Stimulated activated CD8-positive, alpha-beta memory T cell treated with anti-CD3 and anti-CD28 coated beads, Interleukin-4, amount 100 ng/mL, for 1 hour (primary cell): ENCODE measurements at places on chromosomes 11 and 22.

DNA sequence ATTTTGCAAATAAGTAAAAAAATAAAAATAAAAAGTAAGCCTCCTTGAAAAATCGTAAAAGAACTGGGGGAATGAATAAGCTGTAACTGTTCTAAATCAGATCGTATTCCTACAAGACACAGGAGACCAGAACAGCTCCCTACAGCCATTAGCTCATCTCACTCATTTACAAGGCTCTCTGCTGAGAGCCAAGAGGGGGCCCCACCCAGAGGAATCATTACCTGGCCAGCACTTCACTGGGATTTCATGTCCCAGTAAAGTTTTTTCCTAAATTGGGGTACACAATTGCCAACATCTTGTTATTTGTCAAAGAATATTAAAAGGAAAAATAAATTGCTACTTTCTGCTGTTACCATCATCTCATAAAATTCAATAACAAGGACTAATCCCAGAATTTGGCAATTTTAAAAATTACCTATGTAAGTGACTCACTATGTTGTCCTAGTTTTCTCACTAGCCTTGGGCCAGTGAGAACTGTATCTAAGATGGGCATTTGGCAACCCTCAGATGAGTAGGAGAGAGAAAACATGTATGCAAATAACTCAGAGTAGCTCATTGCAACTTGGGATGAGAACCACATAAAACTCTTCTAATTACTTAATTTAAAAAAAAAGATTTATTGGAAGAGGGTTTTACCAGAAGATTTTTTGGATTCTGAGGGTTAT, 18.4 kb upstream of the SMTN start:
- DNase-seq, result no peak

- no peak for DNase-seq
Observed at GRCh38 chr11:102314784-102315183, 2.5 kb upstream of the BIRC3 start.

DNA sequence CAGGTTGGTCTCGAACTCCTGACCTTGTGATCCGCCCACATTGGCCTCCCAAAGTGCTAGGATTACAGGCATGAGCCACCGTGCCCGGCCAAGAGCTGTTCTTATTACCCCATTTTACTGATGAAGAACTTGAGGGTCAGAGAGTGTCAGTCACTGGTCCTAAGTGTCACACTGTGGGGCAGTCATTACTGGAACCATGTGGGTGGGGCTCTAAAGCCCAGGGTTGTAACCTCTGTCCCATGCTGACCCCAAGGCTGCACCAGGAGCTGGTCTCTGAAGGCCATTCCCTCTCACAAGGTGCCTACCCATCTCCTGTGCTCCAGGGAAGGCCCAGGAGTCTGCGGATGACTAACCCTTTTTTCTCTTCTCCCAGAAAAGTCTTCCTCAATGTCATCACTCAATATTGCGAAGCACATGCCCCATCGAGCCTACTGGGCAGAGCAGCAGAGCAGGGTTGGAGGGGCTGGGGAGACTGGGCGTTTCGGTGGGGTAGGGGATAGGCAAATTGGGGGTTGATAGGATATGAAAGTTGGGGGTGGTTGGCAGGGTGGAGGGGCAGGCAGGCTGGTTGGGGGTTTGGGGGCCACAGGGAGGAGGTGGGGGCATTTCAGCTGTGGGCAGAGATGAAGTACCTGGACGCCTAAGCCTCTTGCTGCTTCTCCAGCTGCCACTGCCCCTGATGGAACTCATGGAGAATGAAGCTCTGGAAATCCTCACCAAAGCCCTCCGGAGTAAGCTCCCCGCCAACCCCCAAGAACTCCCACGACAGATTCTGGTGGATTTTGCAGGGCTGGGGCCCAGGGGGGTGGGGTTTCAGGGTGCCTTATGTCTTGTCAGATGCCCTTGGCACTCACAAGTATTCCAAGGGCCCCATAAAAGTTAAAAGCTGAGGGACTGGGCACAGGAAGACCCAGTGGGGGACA, 2.0 kb upstream of the ESRRA start:
- no peak for DNase-seq

- no peak for DNase-seq
Observed at GRCh38 chr11:123532131-123532530, 102.1 kb downstream of the GRAMD1B start.

DNA sequence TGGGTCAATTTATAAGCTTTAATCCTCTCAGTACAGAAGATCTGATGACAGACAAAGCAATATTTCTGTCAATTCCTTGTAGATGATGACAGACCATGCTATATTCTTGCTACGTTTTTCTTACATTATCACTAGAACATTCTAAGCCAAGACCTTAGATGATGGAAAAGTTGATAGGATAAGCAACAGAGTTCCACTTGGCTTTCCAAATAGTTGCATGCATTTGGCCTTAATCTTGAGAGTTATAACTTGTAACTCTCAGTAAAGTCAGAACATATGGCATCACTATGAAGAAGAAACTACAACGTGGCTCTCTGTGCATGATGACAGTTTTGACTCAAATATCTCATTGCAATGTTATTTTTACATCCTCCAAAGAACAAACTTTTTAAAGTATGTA, 544.3 kb upstream of the LRRC4C start:
- no peak for DNase-seq

- no peak for DNase-seq
Observed at GRCh38 chr11:61341706-61342105, 8.7 kb downstream of the TKFC start.
